Panc1 (cell line): ENCODE measurements at places on chromosomes 12 and 14. TPM values are rescaled to one million over a fixed set of nuclear protein-coding genes. Genes with fewer than 3 reads are reported as not detected.

OVCH1 gene
- not detected for total RNA-seq

ACOT6 gene
- total RNA-seq: not detected

SRRM4 gene
- not detected for total RNA-seq

LMO3 gene
- 0.51 TPM for total RNA-seq

KLRD1 gene
- total RNA-seq: not detected

CPNE6 gene
- not detected for total RNA-seq

MDM1 gene
- total RNA-seq: 17.8 TPM

INSM2 gene
- total RNA-seq: not detected

ZNF891 gene
- total RNA-seq: 2.2 TPM

DDN gene
- total RNA-seq: 0.51 TPM

FAR2 gene
- 6.2 TPM for total RNA-seq

STON2 gene
- total RNA-seq: 0.36 TPM

TCL1B gene
- not detected for total RNA-seq

SLCO1C1 gene
- total RNA-seq: not detected

ABCD2 gene
- not detected for total RNA-seq

FGF6 gene
- total RNA-seq: not detected
